HCT116 (cell line): ENCODE measurements at places on chromosomes 5 and 9. TPM values are rescaled to one million over a fixed set of nuclear protein-coding genes. Genes with fewer than 3 reads are reported as not detected.
A peak's percentile ranks its signal among the peaks of the same experiment; 100 is the strongest.

The LTC4S gene
- total RNA-seq: 5.0 TPM

The ORM2 gene
- total RNA-seq: 0.59 TPM

The TICAM2 gene
- total RNA-seq: 2.9 TPM

The C7 gene
- 0.74 TPM for total RNA-seq

The TMEM171 gene
- total RNA-seq: 5.4 TPM

DNA sequence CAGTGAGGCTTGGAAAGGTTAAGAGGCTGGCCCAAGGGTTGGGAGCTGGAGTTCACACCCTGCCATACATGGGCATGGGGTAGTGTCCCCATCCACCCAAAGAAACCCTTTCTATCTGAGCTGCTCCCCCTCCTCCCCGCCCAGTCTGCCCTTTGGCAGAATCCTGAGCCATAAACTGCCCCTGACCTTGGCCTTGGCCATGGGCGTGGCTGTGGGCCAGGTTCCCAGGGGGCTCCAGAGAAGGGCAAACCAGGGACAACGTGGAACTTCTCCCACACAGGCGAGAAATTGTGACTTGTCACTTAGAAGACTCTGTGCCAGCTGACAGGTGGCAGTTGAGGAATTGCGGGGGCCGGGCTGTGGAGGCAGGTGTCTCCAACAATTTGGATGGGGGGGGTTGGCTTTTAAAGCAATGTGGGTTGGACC is 4.8 kb downstream of the FAM78A start:
- no peaks in the 10 kb centered on the region for H3K4me1 ChIP-seq
- H3K27ac ChIP-seq: no peak overlapping the region
- no peak for DNase-seq
- H3K36me3 ChIP-seq: no peaks in the 10 kb centered on the region
- no peaks in the 10 kb centered on the region for H3K27me3 ChIP-seq
- no peak overlapping the region for H3K4me3 ChIP-seq

DNA sequence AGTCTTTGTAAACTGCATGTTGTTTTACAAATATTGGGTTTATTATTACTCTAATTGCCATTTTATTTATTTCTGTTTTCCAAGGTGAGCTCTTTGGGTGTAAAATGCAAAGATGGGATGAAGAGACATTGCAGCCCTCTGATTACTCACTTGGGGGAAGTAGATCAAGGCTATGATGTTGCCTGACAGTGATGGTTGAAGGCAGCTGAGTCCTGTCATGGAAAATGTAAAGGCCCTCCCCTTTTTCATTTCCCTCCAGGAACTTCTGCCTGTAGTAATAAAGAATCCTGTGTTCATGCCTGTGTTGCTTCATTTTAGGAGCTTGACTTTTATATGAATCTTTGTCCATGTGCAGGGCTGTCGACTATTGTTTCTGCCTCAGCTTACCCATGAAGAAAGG is 605.4 kb upstream of the CLINT1 start:
- H3K27ac ChIP-seq: no peak overlapping the region
- H3K4me3 ChIP-seq: no peak overlapping the region
- no peak for DNase-seq
- no peaks in the 10 kb centered on the region for H3K27me3 ChIP-seq
- H3K4me1 ChIP-seq: no peaks in the 10 kb centered on the region

DNA sequence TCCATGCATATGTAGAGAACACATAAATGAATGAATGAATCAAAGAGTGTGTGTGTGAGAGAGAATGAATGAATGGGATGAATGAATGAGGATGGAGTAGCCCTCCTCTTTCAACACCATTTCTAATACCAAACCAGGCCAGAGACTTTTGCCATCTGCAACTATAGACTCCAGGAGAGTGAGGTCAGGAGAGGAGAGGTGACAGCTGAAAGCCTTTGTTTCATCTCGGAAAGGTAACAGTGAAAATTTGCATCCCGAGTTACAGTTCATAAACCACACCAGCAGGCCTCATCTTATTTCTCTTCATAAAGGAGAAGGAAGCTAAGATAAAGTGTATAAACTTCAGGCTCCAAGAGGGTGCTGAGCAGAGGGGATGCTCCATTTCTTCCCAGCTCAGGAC is 255.3 kb upstream of the KLF4 start:
- no peaks in the 10 kb centered on the region for H3K27me3 ChIP-seq
- DNase-seq: no peak
- no peaks in the 10 kb centered on the region for H3K36me3 ChIP-seq
- no peak overlapping the region for H3K27ac ChIP-seq
- peaks cover 8% of the 10 kb centered on the region for H3K4me1 ChIP-seq

GRCh38 chr9:127578952-127579853 is 32.9 kb upstream of the STXBP1 start:
- DNase-seq: peak; percentile 91
- H3K27ac ChIP-seq: peak overlapping the region; percentile 82
- H3K4me3 ChIP-seq: peak overlapping the region; percentile 34
- H3K4me1 ChIP-seq: peaks cover 45% of the 10 kb centered on the region

- H3K36me3 ChIP-seq: no peaks in the 10 kb centered on the region
- H3K4me3 ChIP-seq: no peak overlapping the region
- DNase-seq: peak; percentile 76
- H3K27ac ChIP-seq: peak overlapping the region; percentile 50
Observed at GRCh38 chr5:147310059-147310704, 75.4 kb downstream of the STK32A start.

GRCh38 chr5:134459010-134459403 is 47.3 kb upstream of the CDKN2AIPNL start:
- no peak overlapping the region for H3K4me3 ChIP-seq
- no peaks in the 10 kb centered on the region for H3K36me3 ChIP-seq

DNA sequence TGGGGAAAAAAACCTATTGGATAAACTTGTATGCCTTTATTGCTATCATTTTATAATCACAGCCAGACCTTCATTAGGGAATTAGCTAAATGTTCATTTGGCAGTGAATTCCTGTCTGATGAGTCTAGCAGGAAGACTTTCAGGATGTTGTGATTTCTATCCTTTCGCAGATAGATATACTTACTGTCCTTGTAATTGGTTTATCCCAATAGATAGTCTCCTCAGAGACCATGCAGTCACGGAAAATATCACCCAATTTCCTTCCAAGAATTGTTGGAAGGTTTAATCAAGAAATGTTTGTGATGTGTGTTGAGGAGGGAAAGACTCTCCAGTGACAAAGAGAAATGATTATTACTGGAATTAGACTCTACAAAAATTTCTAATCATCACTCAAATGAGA is 1937.9 kb upstream of the WWC1 start:
- no peaks in the 10 kb centered on the region for H3K27me3 ChIP-seq
- no peak overlapping the region for H3K4me3 ChIP-seq
- H3K27ac ChIP-seq: no peak overlapping the region
- no peaks in the 10 kb centered on the region for H3K36me3 ChIP-seq

DNA sequence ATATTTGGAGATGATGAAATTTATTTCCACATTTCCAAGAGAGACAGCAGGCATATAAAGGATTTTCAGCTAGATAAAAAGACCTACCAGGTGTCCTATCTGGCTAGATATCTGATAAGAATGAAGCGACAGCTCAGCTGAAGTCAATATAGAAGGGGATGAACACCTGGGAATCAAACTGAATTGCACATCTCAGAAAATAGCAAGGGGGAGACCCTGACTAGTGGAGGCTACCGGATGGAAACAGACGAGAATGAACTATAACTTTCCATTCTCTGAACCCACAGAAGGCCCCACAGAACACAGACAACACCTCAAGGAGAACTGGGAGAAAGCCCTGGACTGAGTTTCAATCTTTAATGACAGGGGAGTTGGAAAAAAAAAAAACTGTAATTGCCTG is 51.1 kb downstream of the CPLANE1 start:
- no peak overlapping the region for H3K4me3 ChIP-seq
- H3K4me1 ChIP-seq: no peaks in the 10 kb centered on the region
- H3K27me3 ChIP-seq: no peaks in the 10 kb centered on the region
- H3K27ac ChIP-seq: no peak overlapping the region
- H3K36me3 ChIP-seq: no peaks in the 10 kb centered on the region; the same call in 1 of the 2 replicates
- no peak for DNase-seq

GRCh38 chr5:168670881-168671575 is 91.9 kb upstream of the PANK3 start:
- DNase-seq: no peak
- H3K4me3 ChIP-seq: no peak overlapping the region
- no peaks in the 10 kb centered on the region for H3K36me3 ChIP-seq
- H3K27me3 ChIP-seq: no peaks in the 10 kb centered on the region; the same call in 1 of the 2 replicates

- no peaks in the 10 kb centered on the region for H3K36me3 ChIP-seq
- no peak for DNase-seq
- no peak overlapping the region for H3K27ac ChIP-seq
- H3K4me1 ChIP-seq: peaks cover 10% of the 10 kb centered on the region; the same call in 1 of the 2 replicates
- H3K4me3 ChIP-seq: no peak overlapping the region
Observed at GRCh38 chr5:93603793-93604643, 21.0 kb downstream of the NR2F1 start.

DNA sequence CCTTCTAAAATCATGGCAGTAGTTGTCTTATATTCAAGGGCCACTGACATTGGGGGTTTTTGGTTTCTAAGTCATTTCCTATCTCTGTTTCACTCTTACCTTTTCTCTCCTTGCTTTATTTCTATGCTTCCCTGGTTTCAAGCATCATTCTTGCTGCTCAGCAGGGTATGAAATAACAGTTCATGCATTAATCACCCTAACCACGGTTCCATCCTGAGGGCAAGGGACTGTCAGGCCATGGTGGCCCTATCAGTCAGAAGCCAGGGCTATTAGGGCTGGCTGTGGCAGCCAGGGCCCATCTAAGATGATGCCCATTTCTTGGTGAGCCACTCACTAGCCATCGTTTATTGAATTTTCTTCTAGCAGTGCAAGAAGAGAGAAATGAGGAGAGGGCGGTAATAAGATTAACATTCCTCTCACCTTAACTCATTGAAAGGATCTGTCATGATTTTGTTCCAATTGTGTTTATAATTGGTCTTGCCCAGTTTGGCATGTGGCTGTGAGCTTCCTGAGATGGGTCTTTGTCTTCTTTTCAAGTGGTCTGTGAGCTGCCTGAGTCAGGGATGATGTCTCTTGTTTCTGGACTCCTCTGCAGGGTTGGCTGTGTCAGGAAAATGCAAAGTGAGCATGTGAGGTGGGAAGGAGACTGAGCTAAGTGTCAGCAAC is 45.2 kb downstream of the CYSTM1 start:
- peak overlapping the region; percentile 87 for H3K27ac ChIP-seq
- H3K4me3 ChIP-seq: peak overlapping the region; percentile 45
- H3K27me3 ChIP-seq: no peaks in the 10 kb centered on the region
- H3K36me3 ChIP-seq: no peaks in the 10 kb centered on the region
- DNase-seq: no peak

DNA sequence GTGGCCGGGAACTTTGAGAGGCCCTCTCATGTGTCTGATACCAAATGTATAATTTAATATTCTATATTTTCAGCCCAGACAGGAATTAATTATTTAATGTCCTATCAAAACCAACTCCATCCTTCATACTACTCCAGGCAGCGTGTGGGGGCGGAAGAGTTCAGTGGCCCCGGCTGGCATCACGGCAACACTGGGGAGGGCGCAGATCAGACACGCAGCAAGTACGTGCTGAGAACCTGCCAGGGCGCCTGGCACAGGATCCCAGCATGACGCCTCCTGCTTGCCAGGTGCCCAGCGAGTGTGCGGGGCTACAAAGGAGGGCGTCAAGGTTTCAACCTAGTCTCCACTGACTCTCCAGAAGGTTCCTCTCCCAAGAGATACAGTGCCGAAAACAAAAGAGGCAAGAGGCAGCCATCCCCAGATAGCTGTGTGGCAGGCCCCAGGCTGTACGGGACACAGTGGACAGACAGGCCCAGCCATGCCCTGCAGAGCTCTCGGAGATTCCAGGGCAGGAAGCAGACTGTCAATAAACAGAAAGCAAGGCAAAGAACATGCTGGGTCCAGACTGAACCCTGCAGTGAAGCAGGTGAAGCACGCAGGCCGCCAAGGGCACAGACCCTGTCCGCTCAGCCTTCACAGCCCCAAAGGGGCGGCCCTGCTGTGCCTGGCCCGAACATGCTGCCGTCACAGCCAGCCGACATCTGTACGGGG is 110.3 kb downstream of the VAV2 start:
- no peak for DNase-seq
- no peaks in the 10 kb centered on the region for H3K27me3 ChIP-seq
- H3K4me1 ChIP-seq: peaks cover 19% of the 10 kb centered on the region
- H3K36me3 ChIP-seq: no peaks in the 10 kb centered on the region

GRCh38 chr9:113879318-113879717 is 3.2 kb downstream of the ZNF618 start:
- no peak for DNase-seq
- H3K36me3 ChIP-seq: no peaks in the 10 kb centered on the region
- H3K27me3 ChIP-seq: no peaks in the 10 kb centered on the region

- no peaks in the 10 kb centered on the region for H3K36me3 ChIP-seq
- no peak for DNase-seq
- no peaks in the 10 kb centered on the region for H3K4me1 ChIP-seq
Observed at GRCh38 chr9:6634444-6634843, 11.1 kb downstream of the GLDC start.

- no peak overlapping the region for H3K4me3 ChIP-seq
- no peaks in the 10 kb centered on the region for H3K27me3 ChIP-seq
- H3K36me3 ChIP-seq: no peaks in the 10 kb centered on the region
- H3K27ac ChIP-seq: no peak overlapping the region
Observed at GRCh38 chr9:70228118-70228517, 30.7 kb upstream of the SMC5 start.
